Hematopoietic multipotent progenitor cell treated with erythropoietin and hydrocortisone succinate and interleukin-3 and kit ligand, for 4 days (in vitro differentiated cells): ENCODE measurements at places on chromosomes 3 and 15.

- no peak for DNase-seq
Observed at GRCh38 chr3:10757021-10757820, 58.8 kb upstream of the SLC6A11 start.

GRCh38 chr3:16432714-16433113 is 80.8 kb downstream of the RFTN1 start:
- DNase-seq: no peak

DNA sequence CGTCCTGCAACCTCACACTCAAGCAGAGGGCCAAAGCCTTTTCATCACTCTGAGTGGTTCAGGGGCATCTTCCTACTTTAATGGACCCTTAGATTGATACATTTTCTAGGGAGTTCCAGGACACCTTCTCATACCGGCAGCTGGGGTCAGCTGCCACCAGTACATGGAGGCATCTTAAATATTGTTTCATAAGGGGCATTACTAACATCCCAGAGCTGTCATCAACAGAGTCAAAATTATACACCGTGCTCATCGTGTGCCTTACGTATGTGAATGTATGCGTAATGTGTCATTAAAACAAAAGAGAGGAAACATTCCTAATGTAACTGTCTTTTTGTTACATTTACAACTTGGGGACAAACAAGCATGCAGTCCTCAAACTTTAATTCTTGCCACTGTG is 57.9 kb downstream of the ARNT2 start:
- DNase-seq: no peak

GRCh38 chr3:194824701-194825111 is 139.0 kb downstream of the FAM43A start:
- DNase-seq: no peak

DNA sequence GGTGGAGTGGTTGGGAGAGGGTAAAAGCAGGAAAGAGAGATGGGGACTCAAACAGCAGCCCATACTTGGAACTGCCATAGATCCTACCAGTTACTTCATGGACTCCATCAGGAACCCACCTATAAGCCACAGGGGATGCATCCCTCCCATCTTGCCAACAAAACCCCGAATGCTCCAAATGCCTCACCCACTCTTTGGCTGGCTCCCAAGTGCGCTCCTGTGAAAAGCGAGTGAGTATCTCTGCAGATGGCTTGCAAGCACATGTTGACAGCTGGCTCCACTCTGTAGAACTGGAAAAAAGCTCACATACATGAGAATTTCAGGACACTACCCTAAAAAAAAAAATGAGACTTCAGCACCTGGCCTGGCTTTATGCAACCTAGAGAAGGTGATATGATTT is 151.0 kb downstream of the UBE3A start:
- no peak for DNase-seq
